ENCODE measurements at places on chromosomes 7 and 10.

- no peak for DNase-seq
Measured at GRCh38 chr10:3353235-3353634, 180.7 kb upstream of the PITRM1 start.

DNA sequence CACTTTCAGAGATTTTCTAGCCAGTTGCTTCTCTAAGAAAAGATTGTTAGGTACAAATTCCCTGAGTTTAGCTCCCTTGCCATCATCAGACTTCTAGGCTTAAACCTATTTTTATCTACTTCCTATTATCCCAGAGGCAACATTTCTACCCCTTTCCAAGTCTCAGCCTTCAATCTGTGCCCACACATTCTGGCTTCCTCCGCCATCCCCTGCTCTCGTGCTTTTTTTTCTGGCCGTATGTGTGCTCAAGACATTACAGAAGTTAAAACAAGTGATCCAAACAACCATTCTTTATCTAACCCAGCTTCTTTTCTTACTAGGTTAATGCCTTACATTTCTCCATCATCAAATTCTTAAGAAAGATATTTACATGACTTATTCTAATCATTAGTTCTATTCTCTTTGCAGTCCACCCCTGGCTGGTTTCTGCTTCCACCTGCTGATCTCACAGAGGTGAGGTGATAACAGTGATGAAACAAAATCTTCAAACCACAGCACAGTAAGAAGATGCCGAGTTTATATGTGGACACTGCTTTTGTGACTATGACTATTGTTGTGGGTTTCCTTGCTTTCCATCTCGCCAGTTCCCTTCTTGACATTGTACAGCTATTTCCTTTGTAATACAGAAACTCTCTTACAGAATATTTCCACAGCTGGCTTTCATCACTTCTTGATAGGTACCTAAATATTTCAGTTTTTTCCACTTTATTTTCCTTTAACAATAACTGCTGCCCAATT lies 18.3 kb upstream of the CDK6 start:
- no peak for DNase-seq

GRCh38 chr7:147640821-147641220 lies 949.7 kb upstream of the C7orf33 start:
- DNase-seq = no peak

- DNase-seq = no peak
Measured at GRCh38 chr7:108815815-108816214, 246.1 kb downstream of the DNAJB9 start.

DNA sequence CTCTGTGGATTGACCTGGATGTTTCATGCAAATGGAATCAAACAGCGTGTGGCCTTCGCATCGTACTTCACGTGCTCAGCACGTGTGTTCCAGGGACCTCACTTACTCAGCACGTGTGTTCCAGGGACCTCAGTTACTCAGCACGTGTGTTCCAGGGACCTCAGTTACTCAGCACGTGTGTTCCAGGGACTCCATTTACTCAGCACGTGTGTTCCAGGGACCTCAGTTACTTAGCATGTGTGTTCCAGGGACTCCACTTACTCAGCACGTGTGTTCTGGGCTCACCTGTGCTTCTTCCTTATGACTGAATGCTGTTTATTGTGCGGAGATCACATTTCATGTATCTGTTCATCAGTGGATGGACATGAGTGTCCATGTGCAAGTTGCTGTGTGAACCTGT lies 22.0 kb downstream of the INPP5A start:
- no peak for DNase-seq

DNA sequence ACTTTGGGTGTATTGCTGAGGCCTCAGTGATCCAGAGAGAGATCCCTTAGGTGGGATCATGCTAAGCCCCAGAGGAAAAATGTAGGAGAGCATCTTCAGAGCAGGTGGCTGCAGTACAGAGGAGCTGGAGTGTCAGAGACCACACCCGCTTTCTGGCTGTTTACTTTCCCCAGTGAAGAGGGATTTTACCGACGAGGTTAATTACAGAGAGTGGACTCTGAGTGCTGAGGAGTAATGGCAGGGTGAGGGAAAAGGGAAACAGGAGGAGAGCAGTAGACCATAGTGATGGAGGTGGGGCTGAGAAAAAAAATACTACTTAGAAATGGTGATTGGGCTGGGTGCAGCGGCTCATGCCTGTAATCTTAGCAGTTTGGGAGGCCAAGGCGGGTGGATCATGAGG lies 43.3 kb upstream of the HBP1 start:
- DNase-seq = no peak

- no peak for DNase-seq
Measured at GRCh38 chr7:17716816-17717215, 223.5 kb downstream of the SNX13 start.

- DNase-seq = no peak
Measured at GRCh38 chr10:104028146-104028545, 57.5 kb downstream of the COL17A1 start.

DNA sequence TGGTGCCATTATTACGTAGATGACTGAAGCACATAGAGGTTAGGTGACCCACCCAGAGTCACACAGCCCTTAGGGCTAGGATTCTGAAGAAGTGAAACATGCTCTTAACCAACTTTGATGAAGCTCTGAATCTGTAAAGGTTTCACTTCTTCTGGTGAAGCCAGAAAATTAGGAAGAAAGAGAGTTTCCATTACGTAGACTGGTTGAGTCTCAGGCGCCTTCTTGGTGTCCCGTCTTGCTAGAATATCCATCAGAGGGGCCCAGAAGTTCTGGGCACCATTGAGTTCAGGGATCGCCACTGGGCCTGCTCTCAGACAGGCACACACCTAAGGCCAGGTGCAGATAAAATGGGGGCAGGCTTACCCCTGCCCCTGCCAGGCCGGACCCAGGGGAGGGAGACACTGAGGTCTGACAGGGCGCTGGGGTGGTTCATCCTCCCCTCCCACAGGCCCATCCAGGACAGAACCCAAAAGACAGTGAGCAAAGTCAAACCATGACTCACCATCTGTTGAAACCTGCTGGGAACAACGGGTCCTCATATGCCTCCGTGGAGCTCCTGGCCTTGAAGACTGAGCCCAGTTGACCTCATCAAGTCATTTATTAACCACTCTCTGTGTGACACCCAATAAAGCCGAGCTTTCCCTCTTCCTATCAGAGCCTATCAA lies 33.2 kb downstream of the DRGX start:
- DNase-seq = no peak

DNA sequence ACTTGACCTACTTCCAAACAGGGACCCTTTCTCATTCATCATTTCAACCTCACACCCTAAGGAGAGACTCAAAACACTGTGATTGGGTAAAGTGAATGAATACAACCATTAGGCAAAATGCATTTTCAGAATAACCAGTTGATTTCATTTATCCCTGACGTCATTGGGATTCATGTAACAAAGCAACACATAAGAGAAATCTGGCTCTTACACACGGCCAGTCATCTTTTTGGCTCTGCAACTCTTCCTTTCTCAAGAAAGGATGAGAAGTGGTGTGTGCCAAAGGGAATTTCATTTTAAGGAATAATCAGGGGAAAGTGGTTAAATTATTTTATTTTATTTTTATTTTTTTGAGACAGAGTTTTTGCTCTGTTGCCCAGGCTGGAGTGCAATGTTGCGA lies 83.1 kb downstream of the CPVL start:
- no peak for DNase-seq

DNA sequence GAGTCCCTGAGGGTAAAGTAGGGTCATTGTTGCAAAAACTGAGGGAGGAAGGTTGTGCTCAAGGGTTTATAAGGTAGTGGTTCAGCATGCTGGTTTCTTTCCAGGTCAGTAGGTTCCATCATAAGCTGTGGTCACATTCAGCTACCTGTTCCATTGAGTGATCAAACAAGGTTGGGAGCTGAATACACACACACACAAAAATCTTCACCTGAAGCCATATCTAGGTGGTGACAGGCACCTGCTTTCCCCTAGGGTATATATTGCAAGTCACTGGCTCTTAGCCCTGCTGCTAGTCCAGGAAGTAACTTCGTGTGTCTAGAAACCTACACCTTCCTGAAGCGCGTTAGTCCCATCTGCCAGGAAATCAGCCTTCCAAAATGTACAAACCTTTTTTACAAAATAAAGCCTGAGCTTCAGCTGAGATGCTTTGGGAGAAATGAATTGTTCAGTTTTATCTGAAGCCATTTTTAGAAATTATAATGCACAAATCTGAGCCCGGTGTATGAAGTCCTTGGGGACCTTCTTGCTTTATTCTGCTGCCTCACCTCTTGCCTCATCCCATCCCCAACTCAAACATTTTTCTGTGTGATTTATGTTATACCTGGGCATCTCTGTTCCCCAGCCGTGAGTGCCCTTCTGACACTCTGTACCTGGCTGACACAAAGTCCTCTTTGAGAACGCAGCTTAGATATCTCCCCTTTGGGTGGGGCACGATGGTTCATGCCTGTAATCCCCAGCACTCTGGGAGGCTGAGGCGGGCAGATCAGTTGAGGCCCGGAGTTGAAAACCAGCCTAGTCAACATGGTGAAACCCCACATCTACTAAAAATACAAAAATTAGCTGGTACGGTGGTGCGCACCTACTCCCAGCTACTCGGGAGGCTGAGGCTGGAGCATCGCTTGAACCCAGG lies 10.6 kb upstream of the LAMTOR4 start:
- DNase-seq = no peak

DNA sequence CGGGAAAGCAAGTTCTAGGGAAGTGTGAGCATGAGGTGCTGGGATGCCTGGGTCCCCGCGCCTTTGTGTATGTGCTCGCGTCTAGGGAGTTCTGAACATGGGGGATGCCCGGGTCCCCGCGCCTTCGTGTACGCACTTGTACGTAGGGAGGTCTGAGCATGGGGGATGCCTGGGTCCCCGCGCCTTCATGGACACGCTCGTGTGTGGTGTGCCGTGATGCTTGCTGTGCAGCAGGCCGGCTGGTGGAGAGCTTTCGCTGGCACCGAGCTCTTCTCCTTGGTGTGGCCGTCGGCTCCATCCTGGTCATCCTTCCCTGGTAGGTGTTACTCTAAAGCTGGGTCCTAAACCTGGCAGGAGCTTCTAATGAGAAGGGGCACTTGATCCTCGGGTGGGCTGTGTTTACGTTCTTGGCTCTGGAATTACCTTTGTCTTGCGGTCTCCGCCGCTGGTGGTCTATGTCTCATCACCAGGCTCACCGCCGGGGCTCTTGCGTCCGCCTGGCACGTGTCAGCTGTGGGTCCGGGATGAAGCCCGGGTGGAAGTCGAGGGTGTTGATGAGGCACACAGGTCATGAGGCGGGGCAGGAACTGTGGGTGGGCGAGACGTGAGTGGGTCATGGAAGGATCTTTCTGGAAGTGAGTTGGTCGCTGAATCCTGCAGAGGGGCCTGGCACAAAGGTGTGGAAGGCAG lies 63.5 kb downstream of the DNAJB6 start:
- no peak for DNase-seq

- no peak for DNase-seq
Measured at GRCh38 chr10:44619975-44620374, 235.1 kb upstream of the CXCL12 start.

DNA sequence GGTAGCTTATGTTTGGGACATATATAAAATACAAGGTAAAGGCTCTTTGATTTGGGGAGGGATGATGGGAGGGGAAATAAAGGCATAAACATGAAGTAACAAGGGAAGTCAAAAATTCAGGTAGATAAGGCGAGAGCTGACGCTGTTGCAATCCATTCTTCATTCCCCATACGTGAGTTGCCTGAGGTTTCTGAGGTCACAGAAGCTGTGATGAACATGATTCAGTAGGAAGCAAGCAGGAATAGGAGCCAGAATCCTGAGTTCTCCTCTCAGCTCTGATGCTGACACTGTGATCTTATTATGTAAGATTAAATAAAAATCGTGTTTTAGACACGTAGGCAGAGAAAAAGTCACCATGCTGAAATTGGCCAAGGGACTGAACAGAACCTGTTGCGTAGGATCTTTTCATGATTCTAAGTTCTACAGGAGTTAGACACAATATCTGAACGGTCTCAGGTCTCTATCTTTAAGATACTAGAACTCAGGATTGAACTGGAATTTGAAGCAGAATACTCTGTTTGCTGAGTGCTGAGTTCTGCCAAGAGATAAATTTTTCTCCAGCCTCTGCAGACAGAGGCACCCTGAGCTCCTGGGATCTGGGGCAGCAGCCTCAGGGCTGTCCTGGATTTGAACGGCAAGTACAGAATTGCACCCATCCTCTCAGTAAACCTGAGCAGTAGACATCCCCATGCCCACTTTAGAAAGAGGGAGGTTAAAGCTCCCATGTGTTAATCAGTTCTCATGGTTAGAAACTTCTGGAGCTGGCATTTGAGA lies 21.0 kb downstream of the KLF6 start:
- DNase-seq = peak; percentile 41

- DNase-seq = no peak
Measured at GRCh38 chr10:17963431-17963830, 11.7 kb downstream of the SLC39A12 start.

DNA sequence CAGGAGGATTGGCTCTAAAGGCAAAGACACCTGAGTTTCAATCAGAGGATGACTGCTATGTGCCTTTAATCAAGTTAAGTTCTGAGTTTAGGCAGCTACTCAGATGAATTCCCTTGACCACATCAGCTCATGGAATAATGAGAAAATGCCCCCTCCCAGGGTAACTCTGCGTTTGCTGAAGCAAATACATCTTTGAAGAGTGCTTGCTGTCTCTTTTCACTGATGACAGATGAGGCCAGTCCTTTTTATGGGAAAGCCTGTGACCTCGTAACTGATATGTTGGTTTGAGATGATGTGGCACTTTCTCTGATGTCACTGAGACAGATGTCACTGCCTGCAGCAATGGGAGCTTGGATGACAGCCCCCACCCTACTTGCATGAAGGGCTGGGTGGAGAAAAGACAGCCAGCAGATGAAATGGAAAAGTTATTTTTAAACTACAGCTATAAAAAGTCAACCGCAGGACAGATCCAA lies 43.7 kb upstream of the DGKI start:
- no peak for DNase-seq

- no peak for DNase-seq
Measured at GRCh38 chr10:77604941-77605351, 32.7 kb downstream of the KCNMA1 start.

DNA sequence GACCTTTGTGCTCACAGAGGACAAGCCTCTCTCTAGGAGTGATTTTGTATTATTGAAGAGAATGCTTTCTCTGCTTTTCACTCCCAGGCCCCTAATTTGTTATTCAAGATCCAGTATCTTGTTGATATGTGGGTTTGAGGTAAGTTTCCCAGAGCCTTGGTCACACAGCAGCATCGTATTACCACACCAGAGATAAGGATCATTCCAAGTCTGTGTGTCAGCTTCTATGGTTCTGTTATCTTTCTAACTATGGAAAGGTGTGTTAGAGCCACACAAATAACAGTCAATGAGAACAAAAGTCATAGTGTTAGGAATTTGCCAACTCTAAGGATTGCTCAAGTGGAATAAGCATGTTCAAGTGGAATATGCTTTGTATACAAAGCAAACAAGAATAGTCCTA lies 1208.3 kb downstream of the GATA3 start:
- no peak for DNase-seq

DNA sequence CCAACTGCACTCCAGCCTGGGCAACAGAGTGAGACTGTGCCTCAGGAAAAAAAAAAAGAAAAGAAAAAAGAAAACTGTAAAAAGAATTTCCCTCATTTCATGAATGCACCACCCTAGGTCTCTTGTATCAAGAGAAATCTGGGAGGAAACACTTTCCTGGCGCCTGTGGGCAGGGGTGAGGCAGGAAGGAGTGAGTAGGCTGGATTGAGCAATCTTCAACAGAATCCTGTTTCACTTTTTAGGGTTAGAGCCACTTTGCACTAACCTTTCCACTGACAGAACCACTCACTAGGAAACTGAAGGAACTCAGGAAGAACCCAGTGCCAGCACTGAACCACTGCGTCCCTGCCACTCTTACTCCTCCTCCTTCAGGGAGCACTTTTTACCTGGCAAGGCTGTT lies 282.1 kb downstream of the CCDC3 start:
- peak; percentile 9 for DNase-seq
